ENCODE measurements at places on chromosomes 1 and 21.

DNA sequence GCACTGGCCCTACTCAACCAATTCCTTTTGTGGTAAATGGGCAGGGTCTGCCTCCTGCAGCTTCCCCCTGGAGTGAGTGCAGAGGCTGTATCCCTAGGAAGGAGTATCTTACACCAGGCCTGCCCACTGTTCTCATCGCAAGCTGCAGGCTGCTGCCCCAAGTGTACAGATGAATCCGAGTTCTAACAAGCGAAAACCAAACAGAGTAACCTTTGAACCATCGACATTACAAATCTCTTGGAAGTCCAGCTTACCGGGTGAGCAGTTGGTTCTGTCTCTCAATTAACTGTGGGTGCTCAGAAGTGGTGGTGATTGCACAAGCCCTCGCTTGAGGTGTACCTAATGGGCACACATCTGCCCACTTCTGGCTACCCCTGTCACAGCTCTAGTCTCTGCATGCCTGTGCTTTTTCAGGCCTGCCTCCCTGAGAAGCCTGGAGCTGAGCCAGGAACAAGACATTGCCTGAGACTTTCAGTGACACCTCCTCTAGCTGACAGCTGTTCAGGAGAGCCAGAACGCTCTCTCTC lies 22.7 kb downstream of the INAVA start:
- DNase-seq = no peak

GRCh38 chr1:7463526-7463925 lies 307.6 kb upstream of the VAMP3 start:
- no peak for DNase-seq

GRCh38 chr1:53588053-53588779 lies 129.0 kb downstream of the DMRTB1 start:
- DNase-seq = no peak

DNA sequence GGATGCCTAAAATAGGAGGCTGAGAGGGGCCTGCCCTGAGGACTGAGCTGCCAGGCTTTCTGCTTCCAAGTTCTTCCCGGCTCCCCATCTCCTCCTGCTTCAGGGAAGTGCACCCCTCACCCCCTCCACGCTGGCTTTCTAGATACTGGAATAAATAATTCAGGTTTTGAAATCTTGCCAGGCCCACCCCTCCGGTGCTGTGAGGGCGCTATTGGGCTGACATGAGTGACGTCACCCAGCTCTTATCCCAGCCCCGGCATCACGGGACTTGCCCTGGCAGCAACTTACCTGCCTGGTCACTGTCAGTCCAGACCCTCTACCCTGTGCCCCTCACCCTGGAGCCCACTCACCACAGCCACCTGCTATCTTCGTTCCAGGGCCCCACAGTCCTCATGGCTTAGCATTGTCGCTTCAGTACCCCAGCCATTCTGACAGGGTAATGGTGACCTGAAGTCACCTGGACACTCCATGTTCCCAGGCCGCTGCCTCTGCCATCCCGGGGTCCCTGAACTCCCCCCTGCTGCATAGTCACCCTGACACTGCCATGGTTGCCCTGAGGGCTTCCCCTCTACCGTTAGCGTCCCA lies 819 bp upstream of the GPR3 start:
- no peak for DNase-seq

GRCh38 chr1:7932524-7933138 lies 8.0 kb downstream of the TNFRSF9 start:
- DNase-seq = no peak

- no peak for DNase-seq
Measured at GRCh38 chr1:199009447-199009846, 370.6 kb downstream of the PTPRC start.

- no peak for DNase-seq
Measured at GRCh38 chr1:40989066-40989465, 9.6 kb downstream of the CTPS1 start.

GRCh38 chr1:207091200-207091908 lies 2.7 kb downstream of the C4BPB start:
- DNase-seq = no peak

Measured in GM18507 (cell line).